ENCODE measurements at places on chromosomes 5 and 9.

GRCh38 chr9:3028535-3028934, 184.6 kb upstream of the PUM3 start:
- no peak for DNase-seq

- DNase-seq, result no peak
Measured at GRCh38 chr9:126383406-126384046, 56.9 kb downstream of the MVB12B start.

DNA sequence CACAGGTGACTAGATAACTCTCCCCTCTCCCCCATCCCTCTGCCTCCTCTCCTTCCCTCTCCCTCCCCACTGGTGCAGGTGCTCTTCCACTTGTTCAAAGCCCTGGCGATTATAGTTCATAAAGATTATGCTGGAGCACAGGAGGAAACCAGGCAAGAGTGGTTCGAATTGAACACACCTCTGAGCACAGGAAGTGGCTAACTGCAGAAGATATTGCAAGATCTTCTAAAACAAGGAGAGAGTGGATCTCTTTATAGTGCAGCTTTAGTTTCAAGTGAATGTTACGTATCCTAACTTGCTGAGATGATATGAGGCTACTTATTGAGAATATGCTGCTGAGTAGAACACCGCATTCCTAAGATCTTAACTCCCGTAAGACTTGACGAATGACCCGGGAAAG, 178.4 kb downstream of the GOLPH3 start:
- DNase-seq, result no peak

DNA sequence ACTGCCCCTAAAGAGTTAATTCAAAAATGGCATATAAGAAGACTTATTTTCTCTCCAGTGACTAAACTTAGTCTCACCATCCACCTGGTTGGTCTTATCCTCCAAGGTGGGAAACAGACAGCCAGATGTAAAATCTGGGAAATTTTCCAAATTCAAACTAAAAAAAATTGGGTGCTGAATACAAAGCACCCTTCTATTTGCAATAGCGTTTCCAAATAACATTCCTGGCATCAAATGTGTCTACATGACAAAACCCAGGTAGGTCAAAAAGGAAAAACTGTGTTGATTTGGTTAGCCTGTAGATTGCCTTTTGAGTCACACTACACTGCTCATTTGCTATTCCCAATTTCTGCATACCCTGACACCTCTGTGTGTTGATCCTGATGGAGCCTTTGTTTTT, 252.2 kb downstream of the NR2F1-AS1 start:
- no peak for DNase-seq

DNA sequence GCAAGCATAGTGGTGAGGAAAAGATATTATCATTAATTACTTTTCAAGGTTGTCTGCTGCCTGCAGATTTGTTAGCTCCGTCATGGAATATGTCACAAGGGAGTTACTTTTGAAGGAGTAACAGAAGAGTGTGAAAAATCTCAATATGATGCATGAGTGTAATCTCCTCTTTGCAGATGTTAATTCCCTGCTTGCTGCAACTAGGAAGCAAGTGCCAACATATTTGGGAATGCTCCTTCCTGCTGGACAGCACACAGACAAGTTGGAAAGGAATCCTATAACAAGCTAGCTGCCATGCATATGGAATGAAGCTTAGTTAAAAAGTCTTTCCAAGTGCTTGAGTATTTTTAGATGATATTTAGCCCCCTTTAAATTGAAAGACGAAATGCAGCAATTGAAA, 2023.6 kb upstream of the CDH6 start:
- DNase-seq, result no peak

- no peak for DNase-seq
Measured at GRCh38 chr5:60340326-60340725, 359.6 kb downstream of the DEPDC1B start.

DNA sequence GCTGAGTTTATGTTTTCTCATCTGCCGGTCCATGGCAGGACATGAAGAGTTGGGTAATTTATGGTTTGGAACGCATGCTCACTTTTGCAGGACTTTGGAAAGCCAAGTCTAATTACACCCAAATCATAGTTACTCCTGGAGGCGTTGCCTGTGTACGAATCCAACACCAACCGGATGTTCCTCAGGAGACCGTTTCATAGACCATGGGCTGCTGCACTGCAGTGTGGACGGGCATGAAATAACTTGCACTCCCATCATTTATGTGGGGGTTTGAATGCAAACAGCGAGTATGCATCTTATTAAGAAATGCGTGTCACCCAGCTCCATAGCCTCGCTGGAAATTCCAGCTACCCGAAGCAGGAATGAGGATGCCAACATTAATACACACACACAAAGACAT, 96.1 kb upstream of the IRX2 start:
- DNase-seq, result no peak

DNA sequence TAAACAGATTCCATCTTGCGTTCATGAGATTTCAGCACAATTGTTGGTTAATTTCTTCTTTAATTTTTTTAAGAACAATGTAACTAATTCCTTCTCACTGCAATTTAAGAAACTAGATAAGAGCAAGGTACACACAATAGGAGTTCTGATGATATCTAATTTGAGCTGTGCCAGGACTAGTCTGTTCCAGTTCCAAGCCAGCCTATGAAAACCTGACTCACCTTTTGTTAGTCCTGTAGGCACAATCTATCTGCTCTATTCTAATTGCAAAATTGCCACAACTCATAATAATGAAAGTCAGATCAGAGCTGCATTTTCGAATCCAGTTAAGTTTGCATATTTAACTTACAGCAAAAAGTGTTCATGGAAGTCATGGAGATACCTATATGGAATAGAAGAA, 494.1 kb upstream of the TUSC1 start:
- DNase-seq, result no peak

GRCh38 chr5:155546075-155546474, 532.5 kb downstream of the KIF4B start:
- no peak for DNase-seq

DNA sequence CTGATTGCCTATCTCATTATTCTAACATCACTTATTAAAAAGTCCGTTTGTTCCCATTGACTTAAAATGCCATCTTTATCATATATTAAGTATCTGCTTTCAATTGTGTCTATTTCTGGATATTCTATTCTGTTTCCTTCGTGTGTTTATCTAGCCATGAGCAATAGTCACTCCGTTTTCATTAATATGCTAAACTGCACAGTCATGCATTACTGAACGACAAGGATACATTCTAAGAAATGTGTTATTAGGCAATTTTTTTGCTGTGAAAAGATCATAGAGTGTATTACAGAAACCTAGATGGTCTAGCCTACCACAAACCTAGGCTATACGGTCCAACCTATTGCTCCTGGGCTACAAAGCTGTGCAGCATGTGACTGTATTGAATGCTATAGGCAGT, 482.9 kb downstream of the IRX1 start:
- no peak for DNase-seq

DNA sequence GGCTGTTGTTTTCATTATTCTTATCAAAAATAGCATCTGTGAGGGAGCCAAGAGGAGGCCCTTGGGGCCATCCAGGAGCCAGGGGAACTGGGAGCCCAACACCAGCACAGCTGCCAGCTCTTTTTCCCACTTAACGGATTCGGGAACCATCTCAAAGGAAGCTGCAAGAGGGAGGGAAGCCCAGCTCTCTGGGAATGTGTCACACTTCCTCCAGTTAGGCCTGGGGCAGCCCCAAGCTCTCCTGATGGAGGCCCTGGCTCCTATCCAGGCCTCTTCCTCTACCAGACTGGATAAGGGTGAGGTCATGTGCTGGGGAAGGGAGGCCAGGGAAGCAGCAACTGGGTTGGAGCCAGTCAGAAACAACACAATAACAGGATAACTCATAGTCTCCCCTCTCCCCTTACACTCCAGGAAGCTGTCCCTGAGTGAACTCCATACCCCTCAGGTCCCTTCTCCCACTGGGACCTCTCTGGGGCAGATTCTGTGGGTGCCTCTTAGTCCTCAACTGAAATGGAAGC, 12.7 kb downstream of the CSF2 start:
- no peak for DNase-seq

- no peak for DNase-seq
Measured at GRCh38 chr5:65873181-65873750, 53.1 kb upstream of the ERBIN start.
